ENCODE measurements at places on chromosomes 5 and 9. TPM values are rescaled to one million over a fixed set of nuclear protein-coding genes. Genes with fewer than 3 reads are reported as not detected.

GRCh38 chr9:24620741-24621140, 75.0 kb upstream of the IZUMO3 start:
- H3K4me1 ChIP-seq: no peaks in the 10 kb centered on the region
- no peak for DNase-seq
- H3K27ac ChIP-seq: no peak overlapping the region
- no peak overlapping the region for H3K4me3 ChIP-seq
- no peaks in the 10 kb centered on the region for H3K36me3 ChIP-seq

AHRR gene
- 0.52 TPM for total RNA-seq

DNA sequence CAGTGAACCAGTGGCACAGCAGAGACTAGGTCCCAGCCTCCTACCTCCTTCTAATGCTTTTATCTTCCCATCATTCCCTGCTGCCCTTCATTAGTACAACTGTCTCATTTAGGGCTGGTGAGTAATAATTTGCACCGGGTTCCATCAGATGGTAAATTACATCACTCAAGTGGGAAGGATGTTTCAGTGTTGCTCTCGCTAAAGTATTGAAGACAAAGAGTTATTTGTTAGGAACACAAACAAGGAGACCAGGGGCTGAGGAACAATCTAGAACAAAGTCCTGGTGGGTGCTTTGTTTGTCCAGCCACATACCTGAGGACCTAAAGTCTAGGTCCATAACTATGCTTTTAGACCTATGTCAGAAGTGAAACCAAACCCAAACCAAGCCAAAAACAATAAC, 52.4 kb downstream of the SEC61B start:
- no peaks in the 10 kb centered on the region for H3K27me3 ChIP-seq
- H3K4me3 ChIP-seq: no peak overlapping the region
- H3K27ac ChIP-seq: no peak overlapping the region
- H3K4me1 ChIP-seq: no peaks in the 10 kb centered on the region
- H3K36me3 ChIP-seq: no peaks in the 10 kb centered on the region

GRCh38 chr9:136978073-136978864, 965 bp downstream of the PTGDS start:
- H3K36me3 ChIP-seq: no peaks in the 10 kb centered on the region
- no peak overlapping the region for H3K27ac ChIP-seq
- H3K4me3 ChIP-seq: peak overlapping the region; percentile 3
- H3K4me1 ChIP-seq: peaks cover 3% of the 10 kb centered on the region

DNA sequence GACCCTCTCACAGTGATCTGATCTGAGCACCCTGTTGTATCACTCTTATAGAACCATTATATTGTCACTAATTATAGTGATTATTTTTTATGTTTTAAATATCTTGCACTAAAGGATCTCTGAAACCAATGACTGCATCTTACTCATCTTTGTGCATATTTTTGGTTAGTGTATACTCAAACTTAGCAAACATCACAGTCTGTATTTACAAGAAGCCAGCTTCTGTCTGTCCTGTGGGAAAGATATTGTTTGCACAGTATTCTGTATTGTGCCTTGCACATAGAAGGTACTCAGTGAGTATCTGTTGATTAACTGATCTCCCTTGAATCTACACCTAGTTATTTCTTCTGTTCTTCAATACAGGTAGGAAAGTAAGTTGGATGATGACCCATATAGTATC, 131.5 kb downstream of the PAM start:
- no peak overlapping the region for H3K27ac ChIP-seq
- no peaks in the 10 kb centered on the region for H3K27me3 ChIP-seq
- no peaks in the 10 kb centered on the region for H3K36me3 ChIP-seq
- H3K4me1 ChIP-seq: no peaks in the 10 kb centered on the region

- H3K27ac ChIP-seq: no peak overlapping the region
- no peaks in the 10 kb centered on the region for H3K36me3 ChIP-seq
- DNase-seq: no peak
- no peak overlapping the region for H3K4me3 ChIP-seq
- H3K4me1 ChIP-seq: peaks cover 7% of the 10 kb centered on the region
- H3K27me3 ChIP-seq: no peaks in the 10 kb centered on the region
Observed at GRCh38 chr9:72524820-72525540, 3.6 kb downstream of the TMC1 start.

GRCh38 chr5:33824516-33825195, 67.1 kb downstream of the ADAMTS12 start:
- no peak for DNase-seq
- no peaks in the 10 kb centered on the region for H3K27me3 ChIP-seq
- no peak overlapping the region for H3K4me3 ChIP-seq
- H3K27ac ChIP-seq: no peak overlapping the region
- H3K4me1 ChIP-seq: no peaks in the 10 kb centered on the region

SPTAN1 gene
- 109 TPM for total RNA-seq

TERT gene
- total RNA-seq: 3.4 TPM

DNA sequence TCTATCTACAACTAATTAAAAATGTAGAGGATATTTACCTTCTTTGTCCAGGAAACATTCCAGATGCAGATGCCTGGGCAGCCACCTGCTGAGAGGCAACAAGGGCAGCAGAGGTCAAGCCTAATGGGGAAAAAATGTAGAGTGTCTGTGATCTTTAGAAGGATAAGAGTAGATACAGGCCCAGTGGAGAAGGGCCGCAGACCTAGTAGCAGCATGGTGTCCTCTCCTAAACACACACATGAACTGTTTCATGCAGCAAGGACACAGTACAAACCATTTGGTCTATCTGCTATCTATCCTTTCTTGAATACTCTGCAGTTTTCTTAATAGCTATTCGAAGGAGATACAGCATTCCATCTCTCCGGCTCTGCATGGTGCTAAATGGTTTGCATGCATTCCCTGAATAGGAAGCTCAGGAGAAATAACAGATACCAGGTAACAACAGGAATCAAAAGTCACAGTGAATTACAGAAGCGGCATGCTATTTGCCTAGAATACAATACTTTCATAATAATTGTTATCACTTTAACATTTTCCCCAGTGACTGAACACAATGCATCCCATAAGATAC, 107.3 kb downstream of the ZNF608 start:
- no peak for DNase-seq
- no peaks in the 10 kb centered on the region for H3K36me3 ChIP-seq
- H3K4me3 ChIP-seq: no peak overlapping the region

DNA sequence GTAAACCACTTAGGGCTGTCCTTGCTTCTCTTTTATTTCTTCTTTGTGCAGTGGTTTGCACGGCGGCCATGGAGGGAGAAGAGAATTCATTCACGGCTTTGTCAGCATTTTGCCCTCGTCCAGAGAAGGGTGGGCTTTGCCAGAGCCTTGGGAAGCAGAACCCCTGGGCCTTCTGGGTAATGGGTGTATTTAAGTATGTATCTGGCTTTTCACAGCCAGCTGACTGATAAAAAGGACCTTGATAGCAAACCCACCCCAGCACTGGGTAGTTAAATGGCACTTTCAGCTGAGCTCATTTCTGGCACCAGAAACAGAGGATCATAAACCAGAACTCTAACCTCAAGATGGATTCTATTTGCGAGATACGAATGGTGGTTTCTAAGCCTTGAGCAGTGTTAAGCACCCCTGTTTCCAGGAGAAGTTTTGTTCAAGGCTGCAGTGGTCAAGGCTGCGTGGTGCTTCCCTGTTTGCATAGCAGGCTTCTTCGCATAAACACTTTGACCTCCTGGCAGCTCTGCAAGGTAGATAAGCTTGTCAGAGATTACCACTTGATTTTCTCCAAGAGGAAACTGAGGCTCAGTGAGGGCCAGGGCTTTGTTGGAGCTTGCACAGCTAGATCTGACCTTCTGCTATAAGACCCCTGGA, 441.6 kb upstream of the KLF4 start:
- no peaks in the 10 kb centered on the region for H3K4me1 ChIP-seq
- no peak overlapping the region for H3K4me3 ChIP-seq
- H3K27me3 ChIP-seq: no peaks in the 10 kb centered on the region
- DNase-seq: no peak
- no peaks in the 10 kb centered on the region for H3K36me3 ChIP-seq
- no peak overlapping the region for H3K27ac ChIP-seq
